Stomach (tissue), 19 donors: ENCODE measurements at places on chromosomes 5 and 9.
A peak's percentile ranks its signal among the peaks of the same experiment; 100 is the strongest.

DNA sequence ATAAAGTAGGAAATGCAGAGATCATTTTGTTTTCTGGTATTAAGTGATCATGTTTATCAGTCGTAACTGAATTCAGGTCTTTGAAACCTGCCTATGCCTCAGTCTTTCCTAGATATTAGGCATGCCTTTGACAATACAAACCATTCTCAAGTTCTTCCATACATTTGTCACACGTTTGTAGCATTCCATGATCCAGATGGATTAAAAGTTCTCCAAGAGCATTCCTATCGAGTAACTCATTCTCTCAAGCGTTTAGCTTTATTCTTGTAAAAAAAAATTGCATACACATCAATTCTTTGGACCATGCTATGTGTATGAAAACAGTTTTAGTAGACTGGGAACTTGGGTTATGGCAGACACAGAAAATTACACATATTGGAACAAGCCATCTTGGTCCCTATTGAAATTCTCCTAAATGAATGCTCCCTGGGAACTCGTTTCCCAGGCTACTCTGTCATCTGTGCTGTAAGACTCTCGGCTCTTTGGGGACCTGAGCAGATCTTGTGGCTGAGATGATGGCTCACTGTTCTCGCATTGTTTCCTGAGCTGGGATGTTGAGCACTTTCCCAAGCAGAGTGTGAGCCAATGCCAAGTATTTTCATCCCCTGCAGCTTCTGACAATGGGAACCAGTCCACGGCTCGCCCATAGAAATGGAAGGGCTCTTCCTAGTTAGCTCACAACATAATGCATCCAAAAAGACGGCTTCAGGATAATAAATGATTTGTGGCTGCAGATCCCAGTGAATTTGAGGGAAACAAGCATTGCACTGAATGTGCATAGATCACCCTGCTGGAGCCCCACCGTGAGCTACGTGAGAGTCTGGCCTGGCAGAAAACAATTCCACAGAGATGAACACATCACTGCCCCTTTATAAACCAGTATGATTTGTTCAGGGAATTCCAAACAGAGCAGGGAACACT, 230.2 kb downstream of the IRX1 start:
- no peak for DNase-seq

DNA sequence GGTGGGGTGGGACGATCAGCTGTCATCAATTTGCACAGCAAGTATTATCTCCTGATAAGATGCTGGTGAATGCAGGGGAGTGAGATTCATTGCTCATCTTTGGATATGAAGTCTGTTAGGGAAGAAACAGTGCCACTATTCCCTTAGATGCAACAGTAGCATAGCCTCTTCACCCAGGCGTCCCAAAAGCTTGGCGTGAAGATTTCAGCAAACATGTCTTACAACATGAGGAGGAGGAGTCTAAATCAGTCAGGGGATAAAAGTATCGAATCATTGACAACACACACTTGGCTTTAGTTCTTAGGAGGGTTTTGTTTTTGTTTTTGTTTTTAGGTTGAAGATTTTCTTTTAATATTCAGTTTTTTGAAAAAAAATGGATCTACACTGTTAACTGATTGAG, 26.5 kb downstream of the SNX18 start:
- no peak for DNase-seq

DNA sequence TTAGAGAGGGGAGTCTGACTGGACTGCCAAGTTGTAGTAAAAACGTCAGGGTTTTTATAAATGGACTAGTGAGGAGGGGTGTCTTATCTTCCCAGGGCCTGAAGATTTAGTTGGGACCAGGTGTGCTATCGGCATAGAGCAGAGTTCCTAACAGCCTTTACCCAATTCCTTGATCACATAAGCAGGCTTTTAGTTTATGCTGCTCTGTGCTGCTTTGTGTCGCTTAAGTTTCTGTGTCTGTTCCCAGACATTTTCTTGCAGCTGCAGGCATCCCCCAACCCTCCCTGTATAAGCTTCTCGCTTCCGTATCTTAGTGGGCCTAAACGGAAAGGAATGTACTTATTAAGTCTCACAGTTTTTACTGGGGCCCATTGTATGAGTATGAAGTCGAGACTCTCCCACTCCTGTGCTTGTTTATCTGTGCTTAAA, 2.6 kb upstream of the SMC5 start:
- DNase-seq: peak; percentile 67

DNA sequence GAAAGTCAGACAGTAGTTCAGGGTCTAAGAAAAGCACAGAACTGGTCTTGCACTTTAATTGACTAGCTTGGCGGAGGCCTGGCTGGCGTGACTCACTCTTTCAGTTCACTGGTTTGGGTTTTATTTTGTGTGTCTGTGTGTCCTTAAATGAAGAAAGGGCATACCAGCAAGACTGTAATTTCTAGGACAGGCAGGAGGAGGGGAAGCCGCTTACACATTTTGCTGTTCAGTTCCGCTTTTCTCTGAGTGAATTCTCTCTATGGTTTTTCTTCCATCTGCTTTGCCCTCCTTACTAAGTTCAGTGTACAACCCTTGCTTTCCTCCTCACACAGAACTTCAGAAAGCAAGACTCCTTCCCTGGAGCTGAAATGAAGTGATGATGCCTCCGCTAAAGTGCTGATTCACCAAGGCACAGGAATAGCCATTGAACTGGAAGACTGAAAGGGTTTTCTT, 150.8 kb downstream of the MEF2C start:
- no peak for DNase-seq

DNA sequence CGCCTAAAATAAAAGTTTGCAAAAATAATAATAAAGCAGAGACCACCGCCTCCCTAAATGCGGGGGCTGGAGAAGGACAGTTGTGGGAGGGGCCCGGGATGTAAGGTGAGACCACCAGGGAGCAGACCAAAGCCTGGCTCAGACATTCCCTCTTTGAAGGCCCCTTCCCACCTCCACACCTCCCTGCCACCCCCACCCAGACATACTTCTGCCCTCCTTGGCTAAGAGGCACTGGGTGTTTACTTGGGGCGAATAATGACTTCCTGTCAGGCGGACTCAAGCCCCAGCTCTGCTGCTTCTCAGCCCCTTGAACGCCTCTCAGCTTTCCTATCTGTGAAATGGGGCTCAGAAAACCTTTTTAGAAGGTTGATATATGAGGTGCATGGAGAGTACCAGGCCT, 58.8 kb upstream of the GGTA1 start:
- DNase-seq: peak; percentile 50

- no peak for DNase-seq
These were observed 46.5 kb downstream of the RXRA start for GRCh38 chr9:134372581-134373267.
